Pulmonary artery endothelial cell (primary cell): ENCODE measurements at places on chromosomes 1 and 21. TPM values are rescaled to one million over a fixed set of nuclear protein-coding genes. Genes with fewer than 3 reads are reported as not detected.

C1orf159 gene
- total RNA-seq = 6.1 and 6.7 TPM in 2 replicates

ATP6V1G3 gene
- total RNA-seq = not detected in 2 replicates

ZFP69 gene
- total RNA-seq = 2.8 and 3.8 TPM in 2 replicates

DNA sequence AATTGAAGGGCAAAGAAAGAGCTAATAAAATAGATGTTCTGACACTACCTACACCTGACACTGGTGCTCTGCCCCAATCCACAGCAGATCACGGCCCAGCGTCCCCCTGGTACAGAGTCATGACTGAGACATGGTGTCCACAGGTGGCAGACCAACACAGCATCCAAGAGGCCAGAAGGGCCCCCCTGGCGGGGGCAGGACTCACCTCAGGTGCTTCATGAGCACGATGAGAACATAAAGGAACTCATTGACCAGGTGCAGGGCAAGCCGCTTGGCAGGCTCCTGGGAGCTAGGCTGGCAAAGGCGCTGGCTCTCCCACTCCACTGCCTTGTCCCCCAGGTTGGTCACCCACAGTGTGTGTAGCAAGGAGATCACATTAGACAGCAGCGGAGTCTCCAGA, 20.4 kb downstream of the MRAP start:
- no peak for DNase-seq

GRCh38 chr1:47696404-47696736, 258.5 kb downstream of the FOXD2 start:
- DNase-seq = no peak

DNA sequence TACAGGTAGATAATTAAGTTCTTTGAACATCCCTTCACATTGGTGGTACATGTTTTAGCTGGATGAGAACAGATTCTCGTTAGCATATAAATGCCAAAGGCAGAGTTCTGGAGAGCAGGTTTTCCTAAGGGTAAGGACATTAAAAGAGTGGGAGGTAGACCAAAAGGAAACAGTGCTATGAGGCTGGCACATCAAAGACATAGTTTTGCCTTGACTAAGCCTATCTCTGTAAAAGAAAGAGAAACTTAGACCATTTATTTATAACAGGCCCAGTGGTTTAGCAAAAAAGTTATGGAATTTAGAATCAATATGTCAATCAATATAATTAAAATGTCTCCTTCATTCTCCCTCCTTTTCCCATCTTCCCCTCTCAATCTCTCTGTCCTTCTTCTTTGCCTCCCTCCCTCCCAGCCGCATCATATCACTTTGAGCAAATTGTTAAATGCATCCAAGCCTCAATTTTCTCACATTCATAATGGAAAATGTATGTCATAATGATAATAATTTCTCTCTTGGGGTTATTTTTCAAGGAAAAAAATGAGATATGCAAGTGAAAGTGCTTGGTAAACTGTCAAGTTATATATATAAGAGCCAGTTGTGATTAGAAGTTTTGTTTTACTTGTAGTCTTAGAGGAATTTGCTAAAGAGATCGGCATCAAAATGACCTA, 209.9 kb upstream of the SGIP1 start:
- no peak for DNase-seq

DNA sequence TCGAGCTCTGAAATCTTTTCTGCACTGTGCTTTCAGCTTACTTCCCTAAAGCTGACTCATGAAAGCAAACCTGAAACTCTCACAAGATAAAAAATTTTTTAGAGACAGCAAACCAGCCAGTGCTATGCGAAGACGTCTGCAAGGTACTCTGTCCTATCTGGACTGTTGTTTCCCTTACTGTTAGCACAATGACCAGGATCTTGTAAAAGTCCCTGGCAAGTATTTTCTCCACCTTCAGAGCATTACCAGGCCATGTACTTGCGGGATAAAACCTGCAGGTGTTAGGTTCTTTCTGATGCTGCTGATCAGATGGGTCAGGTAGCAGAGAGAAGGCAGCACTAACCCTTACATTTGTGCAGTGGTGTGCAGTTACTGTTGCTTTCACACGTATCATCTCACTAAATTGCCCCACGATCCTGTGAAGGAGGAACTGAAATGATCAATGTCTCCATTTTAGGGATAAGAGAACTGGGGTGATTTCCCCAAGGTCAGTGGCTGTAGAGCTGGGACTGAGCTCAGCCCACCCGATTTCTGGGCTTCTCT, 56.6 kb downstream of the PLXNA2 start:
- no peak for DNase-seq
